ENCODE measurements at places on chromosomes 4 and X. TPM values are rescaled to one million over a fixed set of nuclear protein-coding genes. Genes with fewer than 3 reads are reported as not detected.

DNA sequence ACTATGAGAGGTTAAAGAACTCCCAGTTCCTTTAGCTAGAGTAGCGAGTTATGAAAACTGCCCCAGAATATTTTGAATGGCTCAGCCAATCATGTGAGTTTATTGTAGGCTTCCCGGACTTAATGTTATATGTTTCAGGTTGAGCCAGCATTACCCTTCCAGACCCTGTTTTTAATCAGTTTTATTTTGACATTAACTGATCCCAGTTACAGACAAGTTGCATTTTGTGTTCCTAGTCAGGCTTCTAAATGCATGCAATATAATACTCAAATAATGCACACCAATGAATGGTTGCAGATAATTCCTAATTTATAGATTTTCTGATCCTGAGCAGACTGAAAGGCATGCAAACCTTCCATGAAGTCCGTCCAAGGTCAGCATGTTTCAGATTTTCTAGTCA, 57.8 kb downstream of the EDNRA start:
- no peak for DNase-seq

DNA sequence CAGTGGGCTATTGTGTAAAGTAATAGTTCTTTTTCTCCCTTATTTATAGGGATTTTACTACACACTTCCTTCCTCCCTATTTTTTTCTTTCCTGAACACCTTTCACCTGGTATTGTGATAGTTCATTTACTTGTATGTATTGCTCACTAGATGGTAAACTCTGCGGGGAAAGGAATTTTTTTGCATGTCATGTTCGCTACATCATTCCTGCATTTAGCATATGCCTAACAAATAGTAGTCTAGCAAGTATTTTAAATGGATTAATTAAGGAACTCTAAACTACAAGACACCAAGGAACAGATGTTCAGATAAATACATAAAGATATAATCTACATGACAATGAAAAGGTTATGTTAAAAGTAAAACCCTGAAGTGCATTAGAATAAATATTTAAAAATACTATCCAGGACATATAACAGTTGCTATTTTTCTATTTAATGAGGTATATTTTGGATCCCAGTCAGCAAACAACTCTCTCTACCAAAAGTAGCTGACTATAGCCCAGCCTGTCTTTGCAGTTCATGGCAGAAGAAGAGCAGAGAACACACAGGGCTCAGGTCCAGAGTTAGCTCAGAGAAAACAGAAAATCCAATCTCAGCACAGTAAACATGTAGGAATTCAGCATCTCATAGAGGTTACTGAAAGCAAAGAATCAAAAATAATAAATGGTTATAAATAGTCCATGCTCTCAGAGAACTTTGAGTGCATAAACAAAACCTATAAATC, 87.8 kb downstream of the PACRGL start:
- DNase-seq, result no peak

GRCh38 chr4:124940387-124940786, 227.9 kb upstream of the ANKRD50 start:
- no peak for DNase-seq

DNA sequence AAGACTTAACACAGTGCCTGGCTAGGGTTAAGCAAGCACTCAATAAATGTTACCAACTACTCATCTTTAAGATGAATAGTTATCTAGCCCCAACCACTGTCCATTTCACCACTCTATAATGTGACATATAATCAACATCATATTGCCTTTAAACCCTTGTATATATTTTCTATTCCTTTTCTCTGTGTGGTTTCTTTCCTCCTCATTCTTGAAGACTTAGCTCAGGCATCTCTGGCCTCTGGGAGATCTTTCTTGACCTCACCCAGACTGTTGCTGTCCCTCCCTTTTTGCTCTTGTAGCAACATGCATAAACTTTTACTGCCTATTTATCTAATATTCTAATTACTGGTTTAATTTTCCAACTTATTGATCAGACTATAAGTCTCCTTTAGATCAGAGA, 249.9 kb upstream of the MAB21L2 start:
- DNase-seq, result no peak

DNA sequence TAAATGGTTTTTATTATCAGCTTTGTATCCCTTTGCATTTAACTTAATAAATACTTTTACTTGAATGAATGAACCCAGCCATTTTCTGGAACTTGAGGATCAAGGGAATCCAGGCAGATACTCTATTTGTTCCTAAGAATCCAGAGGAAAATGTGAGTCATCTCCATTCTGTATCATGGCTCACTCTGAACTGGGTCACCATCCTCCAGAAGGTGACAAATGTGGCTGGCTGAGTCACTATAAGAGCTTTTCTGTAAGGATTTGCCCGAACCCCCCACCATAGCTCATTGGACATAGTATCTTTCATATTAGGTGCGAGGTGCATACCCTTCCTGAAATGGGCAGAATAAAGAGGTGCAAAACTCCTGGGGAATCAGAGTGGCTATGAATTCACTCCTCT, 25.8 kb downstream of the RTL9 start:
- DNase-seq, result no peak

DNA sequence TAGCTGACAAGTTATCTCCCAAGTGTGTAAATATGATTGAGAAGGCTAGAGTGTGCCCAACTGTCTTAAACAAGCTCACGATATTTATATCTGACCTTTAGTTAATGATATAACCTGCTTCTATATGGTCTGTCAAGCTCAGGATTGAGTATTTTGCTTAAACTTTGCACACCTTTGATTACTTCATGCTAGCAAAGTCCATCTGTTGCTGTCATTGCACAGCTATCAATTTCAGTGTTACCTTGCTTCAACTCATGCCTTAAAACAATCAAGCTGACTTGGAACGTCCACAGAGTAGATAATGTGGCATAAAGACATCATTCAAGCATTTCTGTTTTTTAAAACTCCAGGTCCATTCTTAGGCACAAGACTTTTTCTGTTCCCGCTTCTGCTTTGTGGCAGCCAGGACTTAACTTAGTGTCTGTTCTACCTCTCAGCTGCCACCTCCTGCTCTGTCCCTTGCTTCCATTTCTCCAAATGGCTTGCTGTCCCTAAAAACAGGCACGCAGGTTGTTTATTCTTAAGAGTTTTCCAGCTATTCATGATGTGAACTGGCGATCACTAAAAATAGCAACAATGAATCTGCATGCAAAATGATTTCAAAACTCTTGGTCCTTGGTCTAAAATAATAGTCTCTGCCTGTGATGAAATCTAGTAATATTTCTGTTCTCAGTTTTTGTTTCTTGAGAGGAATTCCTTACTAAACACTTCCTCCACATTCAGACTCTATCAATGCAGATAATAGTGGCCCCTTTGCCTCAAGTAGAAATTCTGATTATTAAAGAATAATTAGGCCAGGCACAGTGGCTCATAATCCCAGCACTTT, 16.3 kb upstream of the NEIL3 start:
- DNase-seq, result no peak

- DNase-seq, result no peak
Observed at GRCh38 chr4:17027495-17027894, 129.1 kb upstream of the LDB2 start.

DNA sequence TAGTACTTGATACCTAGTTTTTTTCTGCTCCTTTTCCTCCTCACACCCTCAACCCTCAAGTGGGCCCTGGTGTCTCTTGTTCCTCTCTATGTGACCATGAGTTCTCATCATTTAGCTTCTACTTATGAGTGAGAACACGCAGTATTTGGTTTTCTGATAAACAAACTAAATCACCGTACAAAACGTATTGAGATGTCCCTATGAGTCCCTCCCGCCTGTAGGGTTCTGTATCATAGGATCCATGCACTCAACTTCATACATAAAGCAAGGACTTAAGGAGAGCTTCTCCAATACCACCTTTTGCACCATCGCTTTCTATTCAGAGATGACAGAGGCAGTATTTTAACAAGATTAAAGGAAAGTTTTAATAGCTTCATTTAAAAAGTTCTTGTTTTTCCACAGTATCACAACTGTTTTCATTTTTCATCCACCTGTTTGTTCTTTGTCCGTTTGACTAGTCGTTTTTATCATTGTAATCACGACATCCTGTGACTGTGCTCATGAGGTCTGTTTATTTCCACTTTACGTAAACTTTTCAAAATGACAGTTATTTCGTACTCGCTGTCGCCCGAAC, 457 bp upstream of the RAB9A start:
- DNase-seq, result no peak

DNA sequence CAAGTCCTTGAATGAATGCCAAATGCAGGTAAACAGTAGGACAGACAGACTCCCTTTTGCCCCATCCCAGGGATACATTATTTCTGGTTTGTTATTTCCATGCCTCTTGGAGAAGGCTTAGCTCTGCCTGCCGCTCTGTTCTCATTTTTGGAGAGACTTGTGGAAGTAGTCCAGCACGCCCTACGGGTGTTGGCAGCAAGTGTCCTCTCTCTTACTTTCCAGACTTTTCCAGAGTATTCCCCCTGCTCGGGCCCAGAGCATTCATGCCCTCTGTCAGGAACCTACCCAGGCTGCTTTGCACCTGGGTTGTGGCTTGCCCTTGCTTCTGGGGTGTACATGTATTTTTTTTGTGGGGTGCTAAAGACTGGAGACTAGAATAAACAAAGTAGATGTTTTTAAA, 15.3 kb downstream of the SLC34A2 start:
- DNase-seq, result no peak

Gene CFAP99
- total RNA-seq, result 1.3 TPM

Gene SLC49A3
- total RNA-seq, result 7.6 TPM

Gene NLGN3
- 0.20 TPM for total RNA-seq

Gene TRO
- 0.70 TPM for total RNA-seq

All from left lobe of liver (tissue), 2 donors.